Panc1 (cell line): ENCODE measurements at places on chromosomes 16 and 17.
A peak's percentile ranks its signal among the peaks of the same experiment; 100 is the strongest.

DNA sequence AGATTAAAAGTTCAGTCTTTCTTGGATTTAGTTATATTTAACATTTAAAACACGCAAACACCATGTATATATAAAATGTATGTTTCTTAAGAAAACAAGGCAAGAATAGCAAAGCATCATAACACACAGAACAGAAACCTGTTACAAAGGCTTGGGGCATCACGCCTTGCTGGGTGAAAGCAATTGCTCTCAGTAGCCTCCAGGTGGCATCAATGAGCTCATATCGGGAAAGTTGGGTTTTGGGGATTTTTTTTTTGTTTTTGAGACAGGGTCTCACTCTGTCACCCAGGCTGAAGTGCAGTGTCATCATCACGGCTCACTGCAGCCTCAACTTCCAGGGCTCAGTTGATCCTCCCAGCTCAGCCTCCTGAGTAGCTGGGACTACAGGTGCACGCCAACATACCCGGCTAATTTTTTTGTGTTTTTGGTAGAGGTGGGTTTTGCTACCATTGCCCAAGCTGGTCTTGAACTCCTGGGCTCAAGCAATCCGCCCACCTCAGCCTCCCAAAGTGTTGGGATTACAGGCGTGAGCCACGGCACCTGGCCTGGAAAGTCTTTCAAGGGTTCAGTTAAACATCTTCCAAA lies 56.9 kb downstream of the CYB5D2 start:
- peak; percentile 30 for DNase-seq

DNA sequence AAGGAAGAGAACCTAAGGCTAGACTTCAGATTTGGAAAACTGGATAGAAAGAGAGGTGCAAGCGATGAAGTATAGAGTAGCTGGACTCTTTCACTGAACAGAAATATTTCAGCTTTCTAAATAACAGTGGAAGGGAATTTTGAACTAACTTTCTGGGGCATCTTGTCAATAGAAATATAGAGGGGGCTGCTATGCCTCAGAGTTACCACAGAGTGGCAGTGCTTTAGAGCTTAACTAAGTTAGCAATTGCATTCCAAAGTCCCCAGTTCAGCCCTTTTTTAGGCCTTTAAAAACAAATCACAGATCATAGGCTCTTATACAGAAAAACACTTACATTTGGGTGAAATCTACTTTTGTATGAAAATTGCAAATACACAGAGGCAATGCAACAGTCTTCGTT lies 154.2 kb upstream of the CDH8 start:
- DNase-seq, result no peak

- no peak for DNase-seq
Observed at GRCh38 chr16:10852286-10852685, 24.7 kb upstream of the CIITA start.

- no peak for DNase-seq
Observed at GRCh38 chr17:40071313-40072039, 8.7 kb downstream of the THRA start.

GRCh38 chr16:71882505-71883167 lies 1.3 kb downstream of the ZNF821 start:
- DNase-seq, result peak; percentile 62

DNA sequence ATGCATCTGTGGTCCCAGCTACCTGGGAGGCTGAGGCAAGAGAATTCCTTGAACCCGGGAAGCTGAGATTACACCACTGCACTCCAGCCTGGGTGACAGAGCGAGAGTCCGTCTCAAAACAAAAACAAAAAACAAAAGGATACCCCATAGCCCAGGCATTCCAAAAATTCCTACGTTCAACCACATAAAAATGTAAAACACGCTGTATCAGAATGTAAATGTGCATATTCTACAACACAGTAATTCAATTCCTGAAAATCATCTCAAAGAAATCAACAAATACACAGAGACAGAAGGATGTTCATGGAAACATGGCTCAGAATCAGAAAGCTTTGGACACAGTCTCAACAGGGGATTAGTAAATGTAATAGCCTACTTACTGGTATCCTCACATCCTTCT lies 33.0 kb downstream of the COG7 start:
- no peak for DNase-seq

DNA sequence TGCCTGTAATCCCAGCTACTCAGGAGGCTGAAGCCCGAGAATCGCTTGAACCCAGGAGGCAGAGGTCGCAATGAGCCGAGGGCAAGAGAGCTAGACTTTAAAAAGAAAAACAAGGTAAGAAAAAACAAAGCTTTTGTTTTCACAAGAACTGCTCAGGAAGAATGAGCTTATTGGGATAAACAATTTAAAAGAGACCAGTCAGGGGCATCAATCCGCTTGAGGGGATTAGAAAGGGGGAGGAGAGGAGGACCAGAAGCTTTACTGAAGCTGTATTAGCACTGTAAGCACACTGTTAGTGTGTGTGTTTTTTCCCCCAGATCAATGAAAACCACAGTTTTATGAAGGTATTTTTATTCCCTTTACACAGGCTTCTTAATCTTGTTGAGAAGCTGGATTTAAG lies 8.8 kb downstream of the TMEM170A start:
- no peak for DNase-seq

DNA sequence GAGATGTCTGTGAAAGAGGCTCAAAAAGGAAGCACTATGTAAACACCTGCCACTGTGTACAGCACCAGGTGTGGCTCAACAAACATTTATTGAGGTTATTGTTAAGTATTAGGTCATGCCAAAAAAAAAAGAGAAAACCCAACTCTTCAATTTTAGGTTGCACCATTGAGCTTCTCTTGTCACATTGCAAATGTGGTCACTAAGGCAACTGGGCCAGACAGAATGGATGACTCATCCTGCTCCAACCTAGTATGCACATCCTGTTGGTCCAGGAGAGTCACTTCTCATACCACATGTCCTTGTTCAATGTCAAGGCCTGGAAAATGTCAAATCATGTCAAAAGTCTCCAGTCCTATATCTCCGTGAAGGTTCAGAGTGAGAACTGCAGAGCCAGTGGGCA lies 25.0 kb downstream of the HOXB1 start:
- DNase-seq, result no peak
